ENCODE measurements at places on chromosomes 7 and 10.

DNA sequence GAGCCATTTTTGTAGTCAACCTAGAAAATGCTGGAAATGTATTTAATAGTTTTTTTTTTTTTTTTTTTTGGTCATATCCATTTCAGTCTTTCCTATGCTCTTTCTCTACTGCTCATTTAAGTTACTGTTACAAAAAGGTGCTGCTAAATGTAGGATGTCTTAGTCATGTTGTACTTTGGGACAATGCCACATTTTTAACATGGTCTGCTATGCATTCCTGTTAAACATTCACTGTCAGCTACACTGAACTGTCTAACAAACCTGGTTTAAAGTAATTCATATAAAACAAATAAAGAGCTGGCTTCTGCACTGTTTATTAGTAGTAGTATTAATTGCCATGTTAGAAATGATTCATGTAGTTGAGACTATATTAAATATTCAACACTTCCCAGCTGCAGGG lies 108.6 kb downstream of the NSUN6 start:
- no peak for DNase-seq

- no peak for DNase-seq
These were observed 1.8 kb downstream of the MUC17 start for GRCh38 chr7:101021703-101022102.

GRCh38 chr7:95368235-95368634 lies 27.9 kb downstream of the PON3 start:
- no peak for DNase-seq

DNA sequence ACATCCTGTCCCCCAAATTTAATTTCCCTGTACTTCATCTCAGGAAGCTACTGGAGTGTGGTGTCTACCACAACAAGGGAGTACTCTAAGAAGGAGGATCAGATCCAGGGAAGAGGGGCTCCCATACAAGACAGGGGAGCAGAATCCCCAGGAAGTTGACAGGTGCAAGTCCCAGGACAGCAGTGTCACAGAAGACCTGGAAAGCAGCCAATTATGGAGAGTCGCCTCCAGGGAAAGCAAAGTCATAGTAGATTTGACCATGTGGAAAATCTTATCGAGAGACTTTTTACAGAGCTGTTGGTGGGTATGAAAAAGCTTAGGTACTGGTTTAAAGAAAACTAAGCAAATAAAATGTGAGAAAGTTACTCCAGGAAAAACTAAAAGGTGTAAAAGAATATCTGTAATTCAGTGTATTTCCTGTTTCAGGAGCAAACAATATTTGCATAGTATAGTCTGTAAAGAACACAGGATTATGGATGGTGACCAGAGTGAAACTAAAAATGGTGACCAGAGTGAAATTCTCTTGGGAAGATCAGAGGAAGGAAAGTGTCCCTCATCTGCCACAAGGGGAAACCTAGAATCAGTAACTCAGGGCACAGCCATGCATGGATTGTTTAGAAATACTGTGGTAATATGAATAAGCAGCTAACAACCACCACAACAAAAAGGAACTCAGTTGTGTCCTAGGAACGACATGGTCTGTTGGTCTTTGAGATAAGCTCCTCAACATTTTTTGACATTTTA lies 44.5 kb downstream of the LANCL2 start:
- no peak for DNase-seq

DNA sequence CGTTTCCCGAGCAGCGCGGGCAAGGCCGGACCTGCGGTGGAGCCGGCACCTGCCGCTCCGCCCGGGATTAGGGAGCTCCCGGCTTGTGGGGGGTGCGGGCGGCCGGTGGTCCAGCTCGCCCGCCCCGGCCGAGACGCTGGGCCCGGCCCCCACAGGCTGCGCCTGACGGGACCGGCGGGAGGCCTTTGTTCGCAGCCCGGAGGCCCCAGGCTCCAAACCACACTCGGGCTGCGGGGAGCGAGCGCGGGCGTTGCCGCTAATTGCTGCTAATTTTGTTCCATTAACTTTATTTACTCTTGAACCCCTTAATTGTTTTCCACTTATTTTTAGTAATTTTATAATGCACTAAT lies 9.6 kb downstream of the UNCX start:
- no peak for DNase-seq

DNA sequence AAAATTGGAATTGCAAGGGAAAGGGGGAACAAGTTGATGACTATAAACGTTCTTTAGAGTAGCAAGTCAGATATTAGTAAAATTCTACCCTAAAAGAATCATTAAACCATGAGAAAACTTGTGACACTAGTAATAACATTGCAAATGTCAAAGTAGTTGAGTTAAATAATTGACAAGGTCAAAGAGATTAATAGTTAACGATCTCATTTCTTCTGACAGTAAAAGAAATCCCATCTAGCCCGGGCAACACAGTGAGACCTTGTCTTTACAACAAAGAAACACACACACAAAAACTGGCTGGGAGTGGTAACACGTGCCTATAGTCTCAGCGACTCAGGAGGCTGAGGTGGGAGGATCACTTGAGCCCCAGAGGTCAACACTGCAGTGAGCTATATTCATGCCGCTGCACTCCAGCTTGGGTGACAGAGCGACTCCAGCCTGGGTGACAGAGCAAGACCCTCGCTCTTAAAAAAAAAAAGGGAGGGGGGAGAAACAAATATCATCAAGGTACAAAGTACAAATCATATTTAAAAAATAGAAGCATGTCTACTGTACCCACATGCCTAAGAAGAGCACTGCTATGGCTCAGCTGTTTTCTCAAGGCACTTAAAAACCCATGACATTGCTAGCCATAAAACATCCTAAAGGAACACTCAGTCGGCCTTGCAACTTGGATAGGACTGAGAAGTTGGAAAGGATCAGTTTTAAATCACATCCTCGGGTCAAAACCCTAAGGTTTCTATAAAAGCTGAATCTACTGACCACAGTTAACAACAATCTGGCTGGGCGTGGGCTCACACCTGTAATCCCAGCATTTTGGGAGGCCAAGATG lies 401.1 kb downstream of the PARD3 start:
- no peak for DNase-seq

- no peak for DNase-seq
These were observed 326.2 kb downstream of the RNLS start for GRCh38 chr10:88256886-88257285.
